ENCODE measurements at places on chromosomes 3 and 15.

GRCh38 chr15:85331655-85332285 is 48.6 kb upstream of the AKAP13 start:
- DNase-seq, result no peak

- no peak for DNase-seq
Observed at GRCh38 chr3:21789730-21790129, 38.7 kb upstream of the ZNF385D start.

DNA sequence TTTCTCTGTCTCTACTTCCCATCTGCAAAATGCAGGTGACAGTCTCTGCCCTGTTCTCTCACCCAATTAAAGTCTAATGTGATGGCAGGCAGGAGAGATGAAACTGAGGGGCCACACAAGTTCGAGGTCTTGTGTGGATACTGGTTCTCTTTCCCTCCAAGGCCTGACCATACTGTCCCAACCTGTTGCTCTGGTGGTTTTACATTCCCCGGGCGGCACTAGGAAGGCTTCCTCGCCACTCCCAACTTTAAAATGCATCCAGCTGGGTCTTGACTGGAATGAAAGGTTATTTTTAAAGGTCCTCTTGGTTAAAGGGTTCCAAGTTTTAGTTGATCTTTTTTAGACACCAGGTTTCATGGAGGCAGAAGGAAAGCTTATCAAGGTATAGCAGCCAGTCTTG is 37.2 kb downstream of the WHAMM start:
- DNase-seq, result no peak

- peak; percentile 94 for DNase-seq
Observed at GRCh38 chr3:129651435-129652202, 45.1 kb upstream of the PLXND1 start.

GRCh38 chr3:178969004-178969700 is 102.5 kb downstream of the ZMAT3 start:
- DNase-seq, result no peak

DNA sequence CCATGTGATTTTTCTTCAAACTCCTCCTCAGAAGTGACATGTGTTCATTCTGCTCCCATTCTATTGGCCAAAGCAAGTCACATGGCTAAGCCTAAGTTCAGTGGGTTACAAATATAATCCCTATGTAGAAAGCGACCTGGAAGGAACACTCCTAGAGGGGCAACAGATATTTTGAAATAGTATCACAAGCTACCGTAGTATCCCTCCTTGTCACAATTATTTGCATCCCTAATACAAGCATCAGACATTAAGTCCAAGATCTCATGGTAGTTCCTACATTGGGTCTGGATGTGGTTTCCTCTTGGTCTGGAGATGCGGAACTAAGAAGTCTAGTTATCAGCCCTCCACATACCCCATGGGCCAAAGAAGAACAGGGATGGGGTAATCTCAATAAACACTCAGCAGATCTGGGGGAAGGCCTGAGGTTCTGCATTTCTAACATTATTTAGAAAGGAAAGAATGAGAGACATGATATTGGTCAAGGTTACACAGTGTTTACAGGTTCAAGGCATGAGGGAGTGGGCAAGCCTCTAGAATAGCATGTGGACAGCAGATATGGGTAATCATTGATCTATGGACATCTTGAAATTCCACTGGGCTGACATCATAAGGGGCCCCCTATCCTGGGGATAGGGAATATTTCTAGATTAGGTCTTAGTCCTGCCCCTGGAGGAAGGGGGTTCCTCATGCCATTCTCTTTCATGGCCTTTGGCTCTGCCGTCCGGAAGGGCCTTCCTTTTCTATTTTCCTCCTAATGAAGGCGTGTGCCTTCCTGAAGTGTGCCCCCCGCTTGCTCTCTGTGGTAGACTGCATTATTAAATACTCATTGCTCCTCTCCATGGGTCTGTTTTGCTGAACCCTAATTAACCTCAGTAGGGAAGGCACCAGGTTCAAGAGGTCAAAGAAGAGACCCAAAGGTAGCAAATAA is 17.8 kb upstream of the ABHD2 start:
- no peak for DNase-seq

DNA sequence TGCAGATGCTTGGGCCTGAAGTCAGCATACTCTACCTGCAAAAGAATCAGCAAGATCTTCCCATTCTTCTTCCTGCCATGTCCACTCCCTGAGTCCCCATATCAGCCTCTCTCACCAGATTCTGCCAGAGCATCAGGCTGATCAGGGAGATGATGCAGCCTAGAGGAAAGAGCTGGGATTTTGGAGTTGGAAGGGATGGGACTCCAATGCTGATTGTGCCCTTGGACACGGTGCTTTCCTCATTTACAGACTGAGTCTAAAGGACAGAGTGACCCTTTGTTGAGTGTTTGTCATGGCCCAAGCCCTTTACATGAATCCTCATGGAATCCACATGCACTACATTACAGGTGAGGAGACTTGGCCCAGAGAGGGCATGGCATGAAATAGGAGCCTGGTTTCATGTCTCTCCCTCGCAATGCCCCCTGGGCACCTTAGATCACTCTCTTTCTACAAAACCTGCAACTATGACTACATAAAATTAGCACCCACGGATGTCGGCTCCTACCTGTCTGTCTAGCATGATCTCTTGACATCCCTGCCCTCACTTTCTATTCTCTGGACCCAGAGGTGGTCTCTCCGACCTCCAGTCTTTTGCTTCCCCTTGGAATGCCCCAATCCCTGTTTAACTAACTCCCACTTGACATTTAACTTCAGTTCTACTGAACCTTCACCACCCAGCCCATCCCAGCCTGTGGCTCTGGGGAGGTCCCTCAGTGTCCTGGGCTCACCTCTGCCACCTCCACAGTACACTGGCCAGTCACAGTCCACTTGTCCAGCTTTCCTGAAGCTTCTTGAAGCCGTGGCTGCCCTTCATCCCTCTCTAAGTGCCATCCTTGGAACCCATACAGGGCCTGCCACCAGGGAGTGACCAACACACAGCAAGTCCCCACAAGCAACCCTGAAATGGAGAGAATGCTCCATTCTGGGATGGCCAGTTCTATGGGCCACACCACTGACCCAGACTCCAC is 173.5 kb downstream of the ABHD5 start:
- no peak for DNase-seq

- no peak for DNase-seq
Observed at GRCh38 chr3:133845127-133845526, 39.5 kb downstream of the SRPRB start.

DNA sequence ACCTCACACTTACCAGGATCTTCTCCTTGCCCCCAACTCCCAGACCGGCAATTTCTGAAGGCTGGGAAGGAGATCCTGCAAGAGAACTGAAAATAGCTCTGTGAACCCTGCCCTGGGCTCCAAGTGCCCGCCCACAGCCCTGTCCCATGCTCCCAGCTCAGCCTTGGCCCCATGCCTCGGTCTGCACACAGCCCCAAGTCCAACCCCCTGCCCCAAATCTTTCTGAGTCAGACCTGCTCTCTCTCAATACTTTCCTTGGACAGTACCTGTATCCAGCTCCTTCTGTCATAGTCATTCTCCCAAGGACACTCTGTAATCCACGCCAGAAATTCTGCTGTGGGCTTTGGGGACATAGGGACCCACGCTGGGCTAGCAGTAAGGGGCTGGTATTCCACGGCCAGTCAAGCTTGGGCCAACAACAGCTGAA is 6.3 kb upstream of the SMAD3 start:
- DNase-seq, result no peak

DNA sequence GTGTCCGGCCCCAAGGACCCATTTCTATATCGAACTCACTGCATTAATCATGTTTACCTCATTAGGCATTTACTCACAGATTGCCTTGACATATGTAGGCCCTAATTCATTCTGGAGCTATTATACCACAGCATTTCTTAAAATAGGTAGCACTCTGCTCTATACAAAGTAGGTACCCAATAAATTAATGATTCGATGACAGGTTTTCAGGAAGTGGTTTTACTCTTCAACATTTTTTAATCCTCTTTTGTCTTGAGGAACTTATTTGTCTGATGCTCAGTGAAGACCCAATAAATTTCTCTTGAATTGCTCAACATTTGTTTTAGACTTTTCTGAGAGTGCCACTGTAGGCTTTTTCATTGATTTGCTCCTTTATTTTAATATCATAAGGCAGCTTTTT is 12.1 kb downstream of the TGFBR2 start:
- peak; percentile 70 for DNase-seq

DNA sequence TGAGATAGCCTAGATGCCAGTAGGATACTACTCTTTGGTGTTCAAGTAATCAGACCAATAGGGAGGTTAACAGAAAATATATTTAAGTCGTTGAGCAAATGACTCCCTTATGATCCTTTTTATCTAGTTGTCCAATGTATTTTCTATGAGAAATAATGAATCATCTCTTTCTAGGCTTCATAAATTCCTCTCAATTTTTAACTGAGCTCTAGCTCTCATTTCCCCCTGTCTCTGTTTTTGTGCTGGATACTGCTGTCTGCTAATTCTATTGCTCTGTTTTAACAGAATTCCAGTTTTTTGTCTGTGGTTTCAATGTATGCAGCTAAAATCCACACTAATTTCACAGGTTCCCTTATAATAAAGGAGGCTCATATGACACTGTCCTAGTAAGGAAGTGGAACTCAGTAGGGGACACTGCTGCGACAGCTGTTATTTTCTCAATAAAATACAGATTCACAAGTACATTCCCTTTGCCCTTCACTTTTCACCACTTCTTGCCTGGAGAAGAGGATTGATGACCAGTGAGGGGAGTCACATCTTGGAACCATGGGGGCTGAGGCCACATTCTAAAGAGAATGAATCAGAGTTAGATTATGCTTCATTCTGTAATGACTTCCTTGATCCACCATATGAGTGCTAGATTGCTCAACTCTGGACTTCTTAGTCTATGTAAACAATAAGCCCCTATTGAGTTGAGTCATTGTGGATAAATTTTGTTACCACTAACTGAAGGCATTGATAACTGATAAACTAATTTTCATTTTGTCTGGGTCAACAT is 558.7 kb upstream of the KCNMB2 start:
- DNase-seq, result peak; percentile 97

DNA sequence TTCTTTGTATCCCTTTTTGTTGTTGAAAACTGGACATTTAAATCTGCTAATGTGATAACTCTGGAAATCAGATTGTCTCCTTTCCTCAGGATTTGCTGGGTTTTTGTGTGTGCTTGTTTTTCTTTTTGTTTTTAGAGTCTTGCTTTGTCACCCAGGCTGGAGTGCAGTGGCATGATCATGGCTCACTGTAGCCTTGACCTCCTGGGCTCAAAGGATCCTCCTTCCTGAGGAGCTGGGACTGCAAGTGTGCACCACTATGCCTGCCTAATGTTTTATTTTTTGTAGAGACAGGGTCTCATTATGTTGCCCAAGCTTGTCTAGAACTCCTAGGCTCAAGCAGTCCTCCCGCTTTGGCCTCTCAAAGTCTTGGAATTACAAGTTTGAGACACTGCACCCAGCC is 44.6 kb upstream of the IL20RB start:
- DNase-seq, result no peak

- no peak for DNase-seq
Observed at GRCh38 chr3:157652366-157652765, 149.2 kb upstream of the VEPH1 start.

- no peak for DNase-seq
Observed at GRCh38 chr15:58331560-58331912, 100.3 kb upstream of the LIPC start.

- DNase-seq, result no peak
Observed at GRCh38 chr15:83775738-83776137, 121.8 kb downstream of the ADAMTSL3 start.

DNA sequence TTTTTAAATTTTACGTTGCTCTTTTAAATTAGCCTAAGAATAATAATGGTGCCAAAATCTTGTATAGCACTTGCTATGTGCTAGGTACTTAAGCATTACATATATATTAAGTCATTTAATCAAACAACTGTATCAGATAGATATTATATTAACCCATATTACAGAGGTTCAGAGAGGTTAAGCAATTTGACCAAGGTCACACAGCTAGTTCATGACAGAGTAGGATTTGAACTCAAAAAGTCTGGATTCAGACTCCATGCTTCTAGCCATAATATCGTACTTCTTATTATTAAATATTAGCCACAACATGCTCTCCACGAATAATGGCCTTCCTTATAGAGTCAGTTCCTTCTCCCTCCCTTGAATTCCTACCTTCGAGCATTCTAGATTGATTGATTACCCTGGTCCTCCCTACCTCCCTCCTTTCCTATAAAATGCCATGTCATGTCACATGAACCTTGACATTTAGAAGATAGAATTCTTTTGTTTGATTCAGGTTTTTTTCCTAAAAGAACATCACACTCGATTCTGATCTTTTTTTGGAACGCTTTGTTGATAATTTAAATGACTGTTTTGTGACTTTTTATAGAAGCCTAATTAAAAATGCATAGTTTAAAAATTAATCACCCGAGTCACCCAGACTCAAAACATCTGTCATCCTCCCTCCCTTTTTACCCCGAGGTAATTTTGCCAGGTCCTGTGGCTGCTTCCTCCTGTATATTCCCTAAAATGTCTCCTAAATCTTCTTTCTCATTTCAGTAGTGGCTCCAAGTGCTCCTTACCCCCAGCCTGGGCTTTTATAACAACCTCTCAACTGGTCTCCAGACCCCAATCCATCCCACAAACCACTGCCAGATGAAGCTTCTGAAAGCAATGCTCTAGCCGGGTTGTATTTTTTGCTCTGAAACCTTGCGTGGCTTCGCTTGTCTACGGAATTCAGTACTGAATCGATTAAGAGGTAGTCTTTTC is 8.5 kb upstream of the PSMD6 start:
- peak; percentile 51 for DNase-seq

Data from fibroblast of skin of right quadriceps (primary cell).